Activated naive CD4-positive, alpha-beta T cell treated with Interleukin-2 at 50 U/mL for 16 hours (primary cell): ENCODE measurements at places on chromosomes 6 and 20.

DNA sequence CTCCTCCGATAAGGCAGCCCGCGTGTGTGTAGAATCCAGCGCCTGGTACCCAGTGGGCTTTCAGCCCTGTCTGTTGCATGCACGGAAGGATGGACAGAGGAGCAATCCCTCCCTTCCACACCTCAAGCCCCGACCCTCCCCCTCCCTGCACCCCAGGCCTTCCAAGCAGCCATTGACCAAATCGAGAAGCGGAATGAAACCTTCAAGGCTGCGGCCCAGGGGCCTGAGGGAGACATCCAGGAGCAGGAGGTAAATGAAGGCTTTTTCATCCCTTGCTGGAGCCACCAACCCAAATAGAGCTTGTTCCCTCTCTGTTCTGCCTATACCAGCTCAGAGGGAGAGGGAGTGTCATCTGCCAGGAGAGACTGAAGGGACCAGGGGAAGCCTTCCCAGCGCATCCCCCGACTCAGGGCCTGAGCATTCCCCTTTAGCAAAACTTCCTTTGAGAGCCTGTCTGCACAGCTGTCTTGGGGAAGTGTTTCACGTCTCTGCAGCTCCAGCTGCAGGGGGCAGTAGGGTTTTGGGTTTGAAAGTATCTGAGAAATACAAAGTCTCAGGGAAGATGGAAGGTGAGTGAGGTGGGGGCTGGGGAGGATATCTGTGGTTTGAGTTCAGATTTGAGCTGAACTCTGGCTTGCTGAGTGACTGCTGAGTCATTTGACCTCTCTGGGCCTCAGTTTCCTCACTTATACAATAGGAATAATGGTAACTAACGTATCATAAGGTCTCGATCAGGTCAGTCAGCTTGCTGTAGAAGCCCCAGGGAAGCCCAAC, 16.1 kb downstream of the FGD2 start:
- DNase-seq = peak; percentile 70

- no peak for DNase-seq
Measured at GRCh38 chr20:31908016-31908415, 37.6 kb downstream of the TTLL9 start.

- peak; percentile 33 for DNase-seq
Measured at GRCh38 chr6:133983099-133983939, 30.3 kb downstream of the TBPL1 start.

DNA sequence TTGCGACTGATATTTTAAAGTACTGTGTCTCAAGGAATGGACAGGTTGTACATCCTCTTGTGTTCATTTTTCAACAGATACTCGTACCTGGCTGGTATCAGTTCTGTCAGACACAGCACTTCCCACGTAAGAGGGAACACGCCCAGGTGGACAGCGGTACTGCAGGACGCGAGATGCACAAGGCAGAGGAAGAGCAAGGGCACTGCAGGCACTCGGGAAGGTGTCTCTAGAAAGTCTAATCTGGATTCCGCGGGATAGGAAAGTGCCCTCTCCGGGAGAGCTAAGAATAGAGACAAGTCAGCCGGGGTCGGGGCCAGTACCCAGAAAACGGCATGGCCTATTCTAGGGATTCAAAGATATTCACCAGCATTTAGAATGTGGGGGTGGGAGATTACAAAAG, 94.2 kb upstream of the MBOAT1 start:
- DNase-seq = no peak

GRCh38 chr20:14824996-14825395, 487.6 kb upstream of the FLRT3 start:
- DNase-seq = no peak

GRCh38 chr6:75611702-75612375, 10.2 kb downstream of the SENP6 start:
- peak; percentile 41 for DNase-seq

- peak; percentile 39 for DNase-seq
Measured at GRCh38 chr20:48718786-48719578, 108.8 kb downstream of the PREX1 start.

- DNase-seq = peak; percentile 40
Measured at GRCh38 chr20:62603021-62603906, 39.0 kb upstream of the SLCO4A1 start.

DNA sequence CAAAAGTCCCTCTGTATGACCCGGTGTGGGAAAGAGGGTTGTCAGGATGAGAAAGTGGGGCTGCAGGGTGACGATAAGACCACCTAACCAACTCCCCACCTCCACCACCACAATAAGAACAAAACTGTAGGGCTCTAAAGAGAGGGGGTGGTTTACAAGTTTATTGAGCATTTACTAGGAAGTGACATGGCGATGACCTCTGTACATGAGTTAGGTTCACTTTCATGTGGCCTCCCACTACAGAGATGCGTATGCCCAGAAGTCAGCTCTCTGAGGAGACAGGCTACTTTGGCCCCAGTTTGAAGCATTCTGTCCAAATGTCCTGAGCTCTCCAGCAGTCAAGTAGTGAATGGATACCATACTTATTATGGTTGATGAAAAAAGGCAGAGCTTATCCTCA, 28.7 kb upstream of the PI16 start:
- no peak for DNase-seq

DNA sequence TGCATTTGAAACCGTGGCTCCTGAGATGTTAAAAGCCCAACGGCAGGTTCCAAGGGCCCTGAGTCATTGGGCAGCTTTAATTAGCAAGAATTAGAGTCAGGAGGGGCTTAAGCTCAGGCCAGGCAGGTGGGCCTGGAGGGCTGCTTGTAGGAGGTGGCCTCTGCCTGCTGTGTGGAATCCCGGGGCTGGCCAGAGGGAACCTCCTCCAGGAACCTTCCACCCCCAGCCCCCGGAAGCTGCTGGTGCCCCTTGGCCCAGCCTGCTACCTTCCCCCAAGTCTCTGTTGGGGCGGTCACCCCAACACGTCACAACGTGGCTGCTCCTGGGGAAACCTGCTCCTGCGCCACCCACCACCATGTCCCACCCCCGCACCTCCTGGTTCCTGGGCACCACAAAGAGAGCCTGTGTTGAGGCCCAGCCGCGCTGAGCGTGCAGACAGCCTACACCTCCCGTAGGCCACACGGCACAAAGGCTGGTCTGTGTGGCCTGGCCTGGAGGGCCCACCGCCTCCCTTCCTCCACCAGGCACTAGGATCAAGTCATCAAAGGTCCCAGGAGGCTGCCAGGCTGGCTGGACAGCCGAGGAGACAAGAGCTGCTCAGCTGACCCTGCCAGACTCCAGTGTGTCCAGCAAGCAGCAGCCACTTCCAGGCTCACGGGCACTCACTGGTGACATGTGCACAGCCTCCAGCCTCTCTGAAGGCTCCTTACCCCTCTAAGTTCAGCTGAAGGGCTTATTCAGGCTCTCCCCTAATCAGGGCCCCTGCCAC, 86.3 kb downstream of the SNX5 start:
- no peak for DNase-seq

- DNase-seq = no peak
Measured at GRCh38 chr6:89986650-89987074, 92.4 kb downstream of the GJA10 start.

DNA sequence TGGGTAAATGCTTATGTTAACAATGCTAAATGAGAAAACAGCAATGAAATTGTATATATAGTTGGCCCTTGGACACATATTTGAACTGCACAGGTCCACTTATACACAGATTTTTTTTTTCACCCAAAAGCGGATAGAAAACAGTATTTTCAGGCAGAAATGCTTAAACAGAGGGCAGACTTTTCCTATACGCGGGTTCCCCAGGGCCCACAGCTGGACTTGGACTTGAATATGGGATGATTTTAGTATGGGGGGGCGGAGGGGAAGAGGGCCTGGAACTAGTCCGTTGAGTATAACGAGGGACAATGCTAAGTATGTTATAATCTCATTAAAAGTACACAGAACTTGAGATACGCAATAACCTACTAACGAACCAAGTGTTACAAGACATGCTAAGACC, 1.1 kb upstream of the PRSS35 start:
- no peak for DNase-seq

- DNase-seq = no peak
Measured at GRCh38 chr6:19866985-19867627, 29.9 kb downstream of the ID4 start.

DNA sequence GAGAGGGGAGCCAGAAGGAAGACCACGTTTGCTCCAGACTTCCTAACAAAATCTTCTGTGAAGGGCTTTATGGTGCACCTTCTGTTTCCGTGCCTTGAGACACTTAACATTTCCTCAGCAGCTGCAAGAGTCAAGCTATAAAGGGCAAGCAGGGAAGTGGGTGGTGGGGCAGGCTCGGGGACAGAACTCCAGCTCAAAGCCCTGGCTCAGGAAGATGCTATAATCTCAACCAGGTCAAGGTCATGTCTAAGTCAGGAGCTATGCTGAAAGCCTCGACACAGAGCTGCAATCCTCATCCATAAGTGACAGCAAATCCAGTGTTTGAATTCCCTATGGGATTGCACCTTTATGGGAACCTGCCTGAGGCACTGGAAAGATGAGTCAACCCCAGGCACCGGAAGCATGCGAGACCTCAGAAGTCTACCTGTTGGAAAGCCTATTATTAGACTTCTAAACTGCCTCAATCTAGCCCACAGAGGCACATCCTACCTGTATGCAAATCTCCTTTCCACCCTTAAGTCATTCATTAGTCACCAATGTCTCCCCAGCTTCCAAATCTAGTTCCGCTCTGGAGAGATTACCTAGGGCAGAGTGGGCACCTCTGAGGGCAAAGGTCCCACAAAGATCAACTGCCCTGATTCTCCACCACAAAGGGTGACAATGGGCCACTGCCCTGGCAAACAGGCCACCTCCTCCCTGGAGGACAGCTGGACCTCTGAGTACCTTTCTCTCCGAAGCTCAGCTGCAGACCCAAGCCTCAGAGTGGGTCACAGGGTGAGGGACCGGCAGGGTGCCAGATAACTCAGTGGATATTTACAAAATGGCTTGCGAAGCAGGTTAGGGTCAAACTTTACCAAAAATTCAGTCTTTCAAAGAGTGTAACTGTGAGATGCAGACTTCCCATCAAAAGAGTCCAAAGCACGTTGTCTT, 287.0 kb downstream of the CDC5L start:
- no peak for DNase-seq

GRCh38 chr6:107871976-107872375, 47.9 kb upstream of the SCML4 start:
- no peak for DNase-seq

- DNase-seq = no peak
Measured at GRCh38 chr6:145699462-145699861, 35.9 kb downstream of the EPM2A start.

DNA sequence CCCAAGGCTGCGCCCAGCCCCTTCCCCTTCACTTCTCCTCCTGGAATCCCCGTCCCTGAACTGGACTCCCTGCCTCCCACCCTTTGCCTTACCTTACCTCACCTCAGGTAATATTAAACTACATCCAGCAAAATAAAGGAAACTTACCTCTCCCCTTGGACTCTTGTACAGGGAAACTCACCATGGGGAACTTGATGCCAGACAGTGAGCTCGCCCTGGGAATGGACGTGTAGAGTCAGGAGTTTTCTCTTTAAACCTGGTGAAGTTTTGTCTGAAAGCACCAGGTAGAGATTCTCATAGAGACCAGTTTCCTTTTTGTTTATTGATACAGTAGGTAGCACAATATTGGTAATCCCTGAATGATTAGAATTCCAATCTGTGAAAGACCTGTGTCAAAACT, 544 bp upstream of the HLA-C start:
- no peak for DNase-seq

DNA sequence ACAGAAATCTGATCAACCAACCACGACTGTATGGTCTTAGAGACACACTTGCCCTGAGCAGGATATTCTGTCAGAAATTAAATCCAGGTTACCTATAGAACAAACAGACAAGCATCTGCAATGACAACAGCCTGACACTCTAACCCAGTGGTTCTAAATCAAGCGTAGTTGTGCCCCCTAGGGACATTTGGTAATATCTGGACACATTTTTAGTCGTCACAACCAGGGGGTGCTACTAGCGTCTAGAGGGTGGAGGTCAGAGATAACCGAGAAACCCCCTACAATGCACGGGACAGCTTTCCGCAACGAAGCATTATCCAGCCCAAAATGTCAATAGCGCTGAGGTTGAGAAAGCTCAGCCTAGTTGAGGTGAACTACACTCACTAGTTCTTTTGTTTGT, 32.3 kb downstream of the ID4 start:
- no peak for DNase-seq
